NCI-H774 (cell line): ENCODE measurements at places on chromosomes 3 and 15.

- DNase-seq: no peak
Measured at GRCh38 chr3:114799816-114800215, 347.3 kb downstream of the ZBTB20 start.

- no peak for DNase-seq
Measured at GRCh38 chr15:85819938-85820337, 25.2 kb upstream of the KLHL25 start.

- DNase-seq: no peak
Measured at GRCh38 chr3:113194823-113195401, 16.4 kb upstream of the BOC start.

- DNase-seq: no peak
Measured at GRCh38 chr3:122515020-122515468, 305 bp upstream of the KPNA1 start.

GRCh38 chr3:146550743-146551510 lies 6.5 kb upstream of the PLSCR1 start:
- DNase-seq: no peak

DNA sequence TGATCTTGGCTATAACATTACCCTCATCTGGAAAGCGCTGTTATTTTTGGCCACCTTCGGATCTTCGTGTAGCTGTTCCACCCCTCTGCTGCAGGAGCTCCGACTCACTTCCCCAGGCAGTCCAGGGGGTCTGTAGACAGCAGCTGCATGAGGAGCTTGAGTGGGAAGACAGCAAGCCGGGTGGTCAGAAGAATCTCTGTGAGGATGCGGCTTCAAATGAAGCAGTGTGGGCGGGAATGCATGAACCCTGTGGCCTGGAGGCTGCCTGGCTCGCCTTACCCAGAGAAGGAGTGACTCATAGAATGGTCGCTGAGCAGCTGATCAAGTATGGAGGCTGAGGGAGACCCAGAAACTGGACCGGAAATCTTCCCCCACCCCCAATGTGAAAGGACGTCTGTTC lies 45.2 kb upstream of the NR2F2 start:
- DNase-seq: no peak

DNA sequence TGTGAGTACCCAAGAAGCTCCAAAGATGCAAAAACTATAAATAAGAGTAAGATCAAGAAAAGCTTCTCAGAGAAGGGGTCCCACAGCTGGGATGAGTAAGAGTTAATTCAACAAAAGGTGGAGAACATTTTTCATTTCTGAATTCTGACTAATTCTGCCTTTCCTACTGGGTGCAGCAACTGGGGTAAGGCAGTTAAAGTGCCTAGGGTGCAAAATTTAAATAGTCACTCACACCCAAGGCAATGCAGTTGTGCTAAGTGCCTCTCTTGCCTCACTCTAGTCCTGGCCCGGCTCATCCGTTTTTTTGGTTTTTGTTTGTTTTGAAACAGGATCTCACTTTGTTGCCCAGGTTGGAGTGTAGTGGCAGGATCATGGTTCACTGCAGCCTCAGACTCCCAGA lies 240.2 kb downstream of the TP63 start:
- no peak for DNase-seq

DNA sequence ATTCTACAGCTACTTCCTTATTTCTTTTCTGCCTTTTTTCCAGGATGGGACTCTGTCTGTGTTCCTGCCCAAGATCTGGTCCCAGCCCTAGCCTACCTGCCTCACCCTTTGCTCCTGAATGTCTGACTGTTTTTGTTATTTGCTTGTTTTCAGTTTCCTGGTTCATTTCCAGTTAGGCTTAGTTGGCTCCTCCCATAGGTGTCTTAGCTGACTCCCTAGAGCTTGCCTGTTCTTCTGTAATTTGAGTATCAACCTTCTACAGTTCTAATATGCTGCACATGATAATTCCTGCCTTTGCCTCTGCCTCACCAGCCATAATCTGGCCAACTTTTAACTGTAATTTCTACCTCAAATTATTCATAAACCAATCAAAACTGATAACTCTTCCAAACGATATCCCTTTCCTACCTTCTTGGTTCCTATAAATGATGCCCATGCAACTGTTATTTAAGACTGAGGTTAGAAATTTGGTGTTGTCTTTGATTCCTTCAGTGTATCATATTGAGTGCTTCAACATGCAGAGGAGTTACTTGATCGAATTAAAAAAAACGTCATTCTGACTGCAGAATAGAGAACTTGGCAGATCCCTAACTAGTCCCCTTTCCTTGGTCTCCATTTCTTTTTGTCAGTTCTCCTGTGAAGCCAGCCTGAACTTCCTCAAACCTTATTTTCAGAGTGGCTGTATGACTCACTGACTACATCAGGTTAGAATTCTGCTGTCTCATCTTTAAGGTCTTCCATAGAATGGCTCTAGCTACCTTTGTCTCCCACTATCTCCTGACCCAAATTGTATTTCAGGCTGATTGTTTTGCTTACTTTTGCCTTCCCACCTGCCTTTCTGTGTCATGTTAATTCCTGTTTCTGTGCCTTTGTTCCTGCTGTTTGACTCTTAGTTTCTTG lies 8.4 kb downstream of the GOLM2 start:
- DNase-seq: peak; percentile 8
